ENCODE measurements at places on chromosomes 1 and 21. TPM values are rescaled to one million over a fixed set of nuclear protein-coding genes. Genes with fewer than 3 reads are reported as not detected.

DNA sequence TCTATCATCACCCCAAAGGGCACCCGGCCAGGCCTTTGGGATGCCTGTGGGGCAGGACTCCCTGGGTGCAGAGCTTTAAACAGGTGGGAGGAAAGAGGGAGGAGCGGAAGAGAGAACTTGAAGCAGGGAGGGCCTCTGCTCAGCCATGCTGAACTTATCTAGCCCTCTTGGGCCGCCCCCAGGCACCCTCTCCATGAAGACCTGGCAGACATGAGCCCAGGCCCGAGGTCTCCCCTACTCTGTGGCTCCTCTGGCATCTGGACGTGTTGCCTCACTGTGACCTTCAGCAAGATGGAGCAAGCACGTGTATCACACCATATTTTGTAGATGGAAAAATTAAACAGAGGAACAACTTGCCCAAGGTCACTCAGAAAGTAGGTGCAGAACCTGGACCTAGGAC is 711.4 kb downstream of the MATN1 start:
- no peak for DNase-seq

- no peak for DNase-seq
These were observed 22.4 kb downstream of the ASH1L start for GRCh38 chr1:155540000-155540874.

GRCh38 chr1:199245946-199246345 is 607.1 kb downstream of the PTPRC start:
- DNase-seq = no peak

GRCh38 chr1:2890221-2890850 is 88.8 kb upstream of the TTC34 start:
- DNase-seq = no peak

DNA sequence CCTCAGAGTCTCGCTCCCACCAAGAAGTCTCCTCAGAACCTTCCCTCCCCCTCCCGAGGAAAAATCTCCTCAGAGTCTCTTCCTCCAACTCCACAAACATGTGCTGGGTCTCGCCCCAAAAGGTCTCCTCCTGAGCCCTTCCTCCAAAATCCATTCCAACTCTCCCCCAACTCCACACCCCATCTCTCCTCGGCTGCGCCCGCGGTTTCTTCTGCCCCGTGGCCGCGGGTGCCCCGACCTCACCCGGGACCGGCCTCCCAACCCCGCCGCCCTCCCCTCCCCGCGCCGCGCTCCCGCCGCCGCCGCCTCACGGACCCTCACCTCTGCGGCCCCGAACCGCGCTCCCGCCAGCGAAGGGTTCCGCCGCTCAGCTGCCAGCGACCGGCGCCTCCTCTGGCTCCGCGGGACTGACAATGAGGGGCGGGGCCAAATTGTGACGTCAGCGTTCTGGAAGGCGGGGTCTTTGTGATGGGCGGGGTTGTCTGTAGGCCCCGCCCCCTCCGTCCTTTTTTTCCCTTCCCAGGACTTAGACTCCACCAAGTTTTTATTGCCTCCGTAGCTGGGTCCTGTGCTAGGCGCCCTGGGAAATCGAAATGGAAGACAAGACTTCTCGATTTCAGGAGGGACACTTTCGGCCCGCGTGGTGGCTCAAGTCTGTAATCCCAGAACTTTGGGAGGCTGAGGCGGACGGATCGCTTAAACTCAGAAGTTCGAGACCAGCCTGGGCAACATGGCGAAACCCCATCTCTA is at the start of gene LUZP1:
Gene LUZP1 (minus strand): TSS at position 412 of the 750 bp plus-strand sequence.
- DNase-seq = peak; percentile 93

NUF2 gene
- 0.59 TPM for total RNA-seq

GBP1 gene
- total RNA-seq = 5.7 TPM

DNA sequence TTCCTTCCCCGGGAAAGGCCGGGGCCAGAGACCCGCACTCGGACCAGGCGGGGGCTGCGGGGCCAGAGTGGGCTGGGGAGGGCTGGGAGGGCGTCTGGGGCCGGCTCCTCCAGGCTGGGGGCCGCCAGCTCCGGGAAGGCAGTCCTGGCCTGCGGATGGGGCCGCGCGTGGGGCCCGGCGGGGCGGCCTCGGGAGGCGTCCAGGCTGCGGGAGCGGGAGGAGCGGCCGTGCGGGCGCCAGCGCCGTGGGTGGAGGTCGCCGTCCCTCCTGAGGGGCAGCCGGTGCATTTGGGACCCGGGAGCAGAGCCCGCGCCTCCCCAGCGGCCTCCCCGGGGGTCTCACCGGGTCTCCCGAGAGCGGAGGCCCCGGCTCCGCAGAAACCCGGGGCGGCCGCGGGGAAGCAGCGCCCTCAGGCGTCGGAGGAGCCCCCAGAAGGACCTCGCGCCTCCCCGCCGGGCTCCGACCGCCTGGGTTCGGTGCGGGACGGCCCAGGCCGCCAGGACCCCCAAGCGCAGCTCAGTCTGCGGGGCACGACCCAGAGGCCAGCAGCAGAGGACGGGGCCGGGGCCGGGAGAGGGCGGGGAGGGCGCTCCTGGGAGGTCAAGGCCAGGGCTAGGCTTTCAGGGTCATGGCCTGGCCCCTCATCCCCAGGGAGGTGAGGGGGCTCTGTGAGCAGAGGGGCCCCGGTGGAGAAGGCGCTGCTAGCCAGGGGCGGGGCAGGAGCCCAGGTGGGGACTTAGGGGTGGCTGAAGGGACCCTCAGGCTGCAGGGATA is 7.2 kb upstream of the SLX9 start:
- peak; percentile 74 for DNase-seq

RNF187 gene
- 81.7 TPM for total RNA-seq

TCHHL1 gene
- not detected for total RNA-seq

S100A6 gene
- total RNA-seq = 260 TPM

DNA sequence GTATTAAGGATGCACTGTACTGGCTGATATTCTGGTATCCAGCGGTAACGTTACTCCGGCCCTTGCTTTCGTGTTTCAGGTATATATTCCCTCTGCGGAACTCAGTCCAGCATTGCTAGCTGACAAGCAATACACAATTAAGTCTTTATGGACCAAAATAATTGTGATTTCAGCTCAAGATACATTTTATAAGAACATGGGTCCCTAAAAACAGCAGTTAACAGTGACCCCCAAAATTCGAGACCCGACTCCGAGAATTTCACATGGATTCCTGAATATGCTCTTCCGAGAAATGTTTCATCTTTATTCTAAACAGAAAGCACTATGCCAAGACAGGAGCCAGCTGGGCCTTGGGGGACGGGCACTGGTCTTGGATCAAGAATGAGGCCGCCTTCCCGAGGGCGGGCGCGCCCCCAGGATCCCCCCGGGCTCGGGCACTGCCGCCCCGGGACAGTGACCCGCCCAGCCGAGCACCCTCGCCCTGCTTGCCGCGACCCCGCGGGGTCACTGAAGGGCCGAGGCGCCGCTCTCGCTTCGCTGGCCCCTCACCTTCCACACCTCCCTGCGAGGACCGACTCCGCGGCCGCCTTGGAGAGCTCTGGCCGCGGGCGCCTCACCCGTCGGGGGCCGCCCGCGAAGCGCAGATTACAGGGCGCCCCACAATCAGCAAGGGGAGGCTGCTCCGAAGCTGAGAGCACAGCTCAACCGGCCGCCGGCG is 610 bp downstream of the SCYL3 start:
- DNase-seq = peak; percentile 58

CEP350 gene
- 27.2 TPM for total RNA-seq

GRCh38 chr1:22767852-22768251 is 57.2 kb downstream of the EPHB2 start:
- DNase-seq = no peak

HSD3B2 gene
- total RNA-seq = not detected

SMIM12 gene
- 35.9 TPM for total RNA-seq

DVL1 gene
- total RNA-seq = 126 TPM

TRABD2B gene
- 0.51 TPM for total RNA-seq

S100A1 gene
- 2,267 TPM for total RNA-seq

- DNase-seq = no peak
These were observed 1.2 kb upstream of the TSPAN2 start for GRCh38 chr1:115090540-115090939.

ZNF496 gene
- total RNA-seq = 12.2 TPM

GRCh38 chr1:29984166-29984861 is 739.1 kb downstream of the MATN1 start:
- no peak for DNase-seq

GRCh38 chr1:66412704-66413103 is 121.2 kb upstream of the SGIP1 start:
- DNase-seq = no peak

CLCNKA gene
- 0.35 TPM for total RNA-seq

All from Right ventricle myocardium superior (tissue), 1 donor.